ENCODE measurements at places on chromosomes 7 and 10. TPM values are rescaled to one million over a fixed set of nuclear protein-coding genes. Genes with fewer than 3 reads are reported as not detected.
A peak's percentile ranks its signal among the peaks of the same experiment; 100 is the strongest.

GRCh38 chr10:4638099-4638498 is 187.9 kb upstream of the AKR1E2 start:
- DNase-seq, result no peak

DNA sequence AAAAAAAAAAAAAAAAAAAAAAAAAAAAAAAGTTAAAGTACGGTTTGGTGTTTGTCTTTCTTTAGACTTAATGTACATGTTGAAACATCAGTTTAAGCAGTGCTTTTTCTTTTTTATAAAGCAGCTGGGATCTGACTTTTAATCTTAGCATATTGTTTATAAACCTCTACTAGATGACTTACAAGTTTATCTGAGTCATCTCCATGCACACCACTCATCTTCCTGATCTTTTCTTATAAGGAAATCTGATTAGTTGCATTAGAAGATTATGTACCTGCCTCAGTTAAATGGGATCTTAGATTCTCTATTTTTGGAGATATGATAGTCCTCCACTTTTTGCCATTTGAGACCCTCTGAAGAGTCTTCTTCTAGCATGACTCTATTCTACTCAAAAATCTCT is 391.9 kb upstream of the LRGUK start:
- no peak for DNase-seq

Gene ARF5
- polyA plus RNA-seq, result 186 TPM

GRCh38 chr10:118314882-118315281 is 27.2 kb downstream of the FAM204A start:
- no peak for DNase-seq

DNA sequence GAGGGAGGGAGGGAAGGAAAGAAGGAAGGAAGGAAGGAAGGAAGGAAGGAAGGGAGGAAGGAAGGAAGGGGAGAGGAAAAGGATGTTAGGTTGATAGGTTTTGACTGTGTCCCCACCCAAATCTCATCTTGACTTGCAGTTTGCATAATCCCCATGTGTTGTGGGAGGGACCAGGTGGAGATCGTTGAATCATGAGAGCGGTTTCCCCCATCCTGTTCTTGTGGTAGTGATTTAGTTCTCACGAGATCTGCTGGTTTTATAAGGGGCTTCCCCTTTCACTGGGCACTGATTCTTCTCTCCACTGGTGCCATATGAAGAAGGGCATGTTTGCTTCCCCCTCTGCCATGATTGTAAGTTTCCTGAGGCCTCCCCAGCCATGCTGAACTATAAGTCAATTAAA is 15.1 kb upstream of the NUDCD3 start:
- no peak for DNase-seq

DNA sequence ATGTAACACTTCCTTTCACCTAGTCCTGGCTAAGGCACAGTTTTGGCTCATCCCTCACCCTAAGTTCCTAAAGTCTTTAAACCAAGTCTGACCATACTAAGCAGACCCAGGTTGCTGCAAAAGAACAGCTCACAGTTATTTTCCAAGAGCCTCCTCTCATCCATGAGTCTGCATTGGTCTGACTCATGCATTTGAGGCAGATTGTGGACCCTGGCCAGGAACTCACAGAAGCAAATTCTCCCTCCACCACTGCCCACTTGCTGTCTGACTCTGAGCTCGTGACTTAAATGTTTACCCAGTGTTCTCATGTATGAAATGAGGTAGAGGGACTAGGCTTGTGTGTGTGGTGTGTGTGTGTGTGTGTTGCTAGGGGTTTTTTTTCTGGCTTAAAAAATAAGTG is 1272.8 kb downstream of the TYW1 start:
- DNase-seq, result no peak

- no peak for DNase-seq
These were observed 124.3 kb upstream of the PDE1C start for GRCh38 chr7:32194537-32194936.

Gene C10orf67
- 2.1 TPM for polyA plus RNA-seq

DNA sequence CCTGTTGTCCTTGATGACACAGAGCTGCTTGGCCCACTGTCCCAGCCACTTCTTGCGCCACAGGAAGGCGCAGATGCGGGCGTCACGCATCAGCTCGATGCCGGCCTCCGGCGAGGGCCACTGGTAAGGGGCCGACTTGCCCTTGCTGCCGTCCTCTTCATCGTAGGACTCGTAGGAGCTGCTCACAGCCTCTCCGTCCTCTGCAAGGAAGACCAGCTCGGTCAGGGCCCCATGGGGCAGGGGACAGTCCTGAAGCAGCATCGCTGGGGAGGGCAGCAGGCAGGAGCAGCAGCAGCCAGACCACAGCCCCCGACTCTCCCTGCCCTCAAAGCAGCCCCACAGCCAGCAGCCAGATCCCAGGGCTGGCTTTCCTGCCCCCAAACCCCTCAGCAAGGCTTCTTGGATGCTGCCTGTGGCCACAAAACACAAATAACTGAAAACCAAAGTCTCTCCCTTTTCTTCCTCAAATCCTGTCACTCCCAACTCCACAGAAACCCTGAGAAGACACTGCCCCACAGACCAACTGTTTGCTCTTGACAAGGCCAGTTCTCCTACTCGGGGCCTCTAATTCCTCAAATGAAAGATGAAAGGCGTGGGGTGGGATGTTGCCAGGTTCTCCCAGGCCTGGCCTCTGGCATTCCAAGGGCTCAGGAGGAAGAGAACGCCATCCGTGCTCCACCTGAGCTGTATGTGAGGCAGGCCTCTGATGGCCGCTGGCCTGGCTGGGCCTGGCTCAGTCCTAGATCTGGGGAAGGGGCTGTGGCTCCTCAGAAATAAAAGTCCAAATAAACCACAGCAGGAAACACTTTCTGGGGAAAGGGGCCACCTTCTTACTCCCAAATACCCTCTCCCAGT is 76.7 kb downstream of the VWA2 start:
- DNase-seq, result no peak

DNA sequence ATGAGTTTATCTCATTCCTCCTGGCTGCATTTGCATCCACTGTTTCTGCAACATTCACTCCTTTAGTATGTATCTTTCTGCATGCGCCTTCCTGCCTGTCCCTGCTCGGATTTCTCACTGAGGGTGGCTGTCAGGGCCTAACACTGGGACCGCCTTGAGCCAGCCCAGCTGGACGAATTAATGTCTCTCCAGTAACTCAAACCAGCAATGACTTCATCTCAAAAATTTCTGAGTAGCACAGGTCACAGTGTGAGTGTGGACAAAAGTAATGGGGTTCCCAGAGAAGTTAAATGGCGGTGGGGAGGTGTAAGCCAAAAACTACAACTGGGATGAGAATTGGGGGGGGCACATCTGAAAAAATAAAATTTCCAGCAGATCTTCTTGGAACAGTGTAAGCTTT is 444.0 kb upstream of the MGMT start:
- DNase-seq, result peak; percentile 76

Gene MYPN
- polyA plus RNA-seq, result 0.10 TPM

- no peak for DNase-seq
These were observed 16.4 kb downstream of the PTTG1IP2 start for GRCh38 chr7:90485734-90486316.

- DNase-seq, result no peak
These were observed 186.2 kb upstream of the NPSR1 start for GRCh38 chr7:34471844-34472243.

- no peak for DNase-seq
These were observed 614 bp upstream of the IFIT2 start for GRCh38 chr10:89301232-89301631.

DNA sequence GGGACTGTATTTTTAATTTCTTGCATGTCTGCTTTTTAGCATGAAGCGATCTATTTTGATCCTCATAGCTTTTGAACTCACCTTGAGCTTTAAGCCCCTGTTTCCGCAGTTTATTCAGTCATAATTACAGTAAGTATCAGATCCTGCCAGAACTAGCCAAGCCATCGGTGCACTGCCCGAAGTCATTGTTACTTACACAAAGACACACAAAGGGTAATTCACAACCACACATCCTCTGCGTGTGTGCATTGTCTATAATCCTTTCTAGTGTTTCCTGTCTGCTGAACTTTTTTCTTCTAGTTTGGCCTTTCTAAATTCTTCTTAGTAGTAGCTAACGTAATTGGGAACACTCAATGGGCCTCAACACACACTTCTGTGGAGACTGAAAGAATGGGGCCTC is 133.0 kb downstream of the SFMBT2 start:
- no peak for DNase-seq

DNA sequence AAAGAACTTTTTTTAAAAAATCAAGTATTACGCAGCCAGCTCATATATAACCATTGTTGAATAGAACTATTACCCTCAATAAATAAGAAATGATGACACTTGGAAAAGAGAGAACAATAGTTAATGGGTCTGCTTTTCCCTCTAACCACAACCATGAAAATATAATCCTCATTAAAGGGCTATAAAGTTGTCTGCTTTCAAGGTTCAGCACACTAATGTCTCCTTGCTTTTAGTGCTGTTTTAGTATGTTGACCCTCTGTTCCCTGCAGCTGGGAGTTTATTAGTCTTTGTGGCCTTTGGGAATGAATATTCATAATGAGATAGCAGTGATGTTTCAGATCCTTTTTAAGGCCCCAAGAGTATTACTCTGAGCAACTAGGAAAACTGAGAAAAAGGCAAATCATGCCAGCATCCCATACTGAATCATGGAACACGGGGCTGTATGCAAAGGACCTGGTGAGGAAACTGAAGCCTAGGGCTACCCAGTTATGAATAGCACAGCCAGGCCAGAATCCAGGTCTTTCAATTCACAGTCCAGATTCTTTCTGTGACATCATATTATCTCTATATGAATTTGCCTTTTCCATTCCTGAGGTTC is 332.0 kb upstream of the LRGUK start:
- no peak for DNase-seq

Gene CDNF
- polyA plus RNA-seq, result 2.1 TPM

- DNase-seq, result no peak
These were observed 243.0 kb upstream of the MGMT start for GRCh38 chr10:129224065-129224464.

- DNase-seq, result no peak
These were observed 4.8 kb upstream of the KCNIP2 start for GRCh38 chr10:101848408-101848807.

DNA sequence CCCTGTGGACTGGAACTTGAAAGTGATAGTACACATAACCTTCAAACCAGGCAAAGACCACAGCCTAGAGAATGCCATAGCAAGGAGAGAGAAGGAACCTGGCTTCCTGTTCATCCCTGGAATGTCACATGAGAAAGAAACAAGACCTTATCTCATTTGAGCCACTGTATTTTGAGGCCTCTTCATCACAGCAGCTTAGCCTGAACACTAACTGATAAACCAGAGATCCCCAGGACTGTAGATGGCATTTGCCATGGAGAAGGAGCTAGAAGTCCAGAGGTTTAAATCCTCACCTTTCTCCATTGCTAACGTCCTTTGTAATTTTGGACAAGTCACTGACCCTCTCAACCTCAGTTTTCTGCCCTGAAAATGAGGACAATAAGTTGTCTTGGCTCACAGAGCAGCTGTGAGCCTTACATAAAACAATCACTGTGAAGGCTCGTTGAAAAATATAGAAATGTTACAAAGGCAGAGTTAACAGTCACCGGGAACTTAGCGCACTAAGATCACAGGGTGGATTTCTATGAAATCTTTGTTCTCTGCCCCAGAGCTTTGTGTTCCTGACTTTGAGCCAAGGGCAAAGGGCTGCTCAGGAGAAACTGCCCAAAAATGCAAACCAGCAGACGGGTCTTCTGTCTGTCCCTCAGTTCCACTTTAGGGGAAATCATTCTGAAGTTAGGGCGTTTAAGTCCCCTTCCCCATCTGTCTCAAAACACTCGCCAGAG is 197.0 kb downstream of the USP6NL start:
- DNase-seq, result no peak

Gene MYO1G
- 0.66 TPM for polyA plus RNA-seq

Gene FAM25A
- not detected for polyA plus RNA-seq

DNA sequence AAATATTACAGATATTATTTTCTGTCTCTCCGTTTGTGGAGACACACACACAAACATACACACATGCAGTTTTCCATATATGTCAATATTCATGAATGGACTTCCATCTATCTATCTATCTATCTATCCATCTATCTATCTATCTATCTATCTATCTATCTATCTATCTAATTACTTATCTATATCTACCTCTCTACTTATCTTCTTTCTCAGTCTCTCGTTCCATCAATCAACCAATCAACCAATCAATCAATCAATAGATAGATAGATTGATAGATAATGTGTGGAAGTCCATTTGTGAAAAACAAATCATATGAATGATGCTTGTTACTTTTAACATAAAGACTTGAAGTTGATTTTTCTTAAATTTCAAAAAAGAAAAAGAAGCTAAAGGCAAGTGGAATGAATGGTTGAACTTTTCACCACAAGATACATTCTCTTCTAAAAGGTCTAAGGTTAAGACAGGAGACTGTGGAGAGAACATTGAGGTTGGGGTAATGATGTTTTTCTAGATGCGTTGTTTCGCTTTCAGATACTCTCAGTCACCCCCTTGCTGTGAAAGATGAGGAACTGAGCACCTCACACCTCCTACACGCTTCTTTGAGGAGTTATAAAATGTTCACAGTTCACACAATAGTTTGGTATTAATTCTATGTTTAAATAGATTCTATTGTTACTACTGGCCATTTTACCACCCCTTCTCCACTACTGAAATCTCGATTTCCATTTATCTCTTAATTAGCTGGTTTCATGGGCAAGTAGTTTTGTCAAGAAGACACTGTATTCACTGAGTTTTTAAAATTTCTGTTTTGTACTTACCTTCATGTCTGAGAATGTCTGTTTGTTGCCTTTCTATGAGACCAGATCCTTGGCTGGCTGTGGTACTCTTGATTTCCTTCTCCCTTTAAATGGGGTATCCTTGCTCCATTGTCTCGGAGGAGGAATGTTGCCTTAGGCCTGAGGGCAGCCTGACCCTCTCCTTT is 114.1 kb downstream of the EMX2 start:
- DNase-seq, result no peak

GRCh38 chr10:116110736-116111135 is 162.3 kb downstream of the GFRA1 start:
- no peak for DNase-seq

GRCh38 chr10:131750171-131750895 is 150.5 kb upstream of the PPP2R2D start:
- DNase-seq, result no peak

Gene CADPS2
- polyA plus RNA-seq, result 42.1 TPM

Gene EPO
- polyA plus RNA-seq, result 0.10 TPM

Gene OPALIN
- not detected for polyA plus RNA-seq

DNA sequence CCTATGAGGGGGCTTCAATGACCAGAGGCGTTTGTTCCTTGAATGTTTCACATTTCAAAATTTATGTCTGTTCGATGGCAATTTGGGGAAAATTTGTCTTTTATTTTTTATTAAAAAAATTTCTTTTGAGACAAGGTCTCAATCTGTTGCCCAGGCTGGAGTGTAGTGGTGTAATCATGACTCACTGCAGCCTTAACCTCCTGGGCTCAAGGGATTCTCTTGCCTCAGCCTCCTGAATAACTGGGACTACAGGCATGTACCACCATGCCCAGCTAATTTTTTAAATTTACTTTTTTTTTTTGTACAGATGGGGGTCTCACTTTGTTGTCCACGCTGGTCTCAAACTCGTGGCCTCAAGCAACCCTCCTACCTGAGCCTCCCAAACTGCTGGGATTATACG is 39.7 kb downstream of the OTUD1 start:
- no peak for DNase-seq

Gene COA1
- polyA plus RNA-seq, result 86.5 TPM

- no peak for DNase-seq
These were observed 154.6 kb upstream of the ETV1 start for GRCh38 chr7:14144109-14144508.

Gene AKR1D1
- 0.20 TPM for polyA plus RNA-seq

- DNase-seq, result no peak
These were observed 123.7 kb downstream of the LCOR start for GRCh38 chr10:96955794-96956193.

Data from left renal cortex interstitium (tissue), 4 donors.